ENCODE measurements at places on chromosomes 11 and 22. TPM values are rescaled to one million over a fixed set of nuclear protein-coding genes. Genes with fewer than 3 reads are reported as not detected.
A peak's percentile ranks its signal among the peaks of the same experiment; 100 is the strongest.

GRCh38 chr11:30454111-30454510 lies 131.2 kb downstream of the ARL14EP start:
- DNase-seq: no peak

- no peak for DNase-seq
Measured at GRCh38 chr11:57340039-57340615, 2.0 kb downstream of the P2RX3 start.

DNA sequence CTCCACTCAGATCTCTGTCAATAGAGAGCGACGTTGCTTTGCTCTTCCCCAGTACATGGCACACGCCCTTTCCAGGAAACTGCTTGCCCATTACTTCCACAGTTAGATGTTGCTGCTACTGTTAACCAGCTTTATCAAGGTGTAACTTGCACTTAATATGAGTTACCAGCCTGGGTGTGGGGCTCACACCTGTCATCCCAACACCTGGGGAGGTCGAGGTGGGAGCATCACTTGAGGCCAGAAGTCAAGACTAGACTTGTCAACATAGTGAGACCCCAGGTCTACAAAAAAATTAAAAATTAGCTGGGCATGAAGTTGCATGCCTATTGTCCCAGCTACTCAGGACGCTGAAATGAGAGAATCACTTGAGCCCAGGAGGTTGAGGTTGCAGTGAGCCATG lies 177.1 kb upstream of the B3GAT1 start:
- no peak for DNase-seq

- DNase-seq: peak; percentile 25
Measured at GRCh38 chr22:19886605-19887255, 32.1 kb upstream of the GNB1L start.

GRCh38 chr22:35625763-35626432 lies 8.8 kb upstream of the MB start:
- DNase-seq: no peak

DNA sequence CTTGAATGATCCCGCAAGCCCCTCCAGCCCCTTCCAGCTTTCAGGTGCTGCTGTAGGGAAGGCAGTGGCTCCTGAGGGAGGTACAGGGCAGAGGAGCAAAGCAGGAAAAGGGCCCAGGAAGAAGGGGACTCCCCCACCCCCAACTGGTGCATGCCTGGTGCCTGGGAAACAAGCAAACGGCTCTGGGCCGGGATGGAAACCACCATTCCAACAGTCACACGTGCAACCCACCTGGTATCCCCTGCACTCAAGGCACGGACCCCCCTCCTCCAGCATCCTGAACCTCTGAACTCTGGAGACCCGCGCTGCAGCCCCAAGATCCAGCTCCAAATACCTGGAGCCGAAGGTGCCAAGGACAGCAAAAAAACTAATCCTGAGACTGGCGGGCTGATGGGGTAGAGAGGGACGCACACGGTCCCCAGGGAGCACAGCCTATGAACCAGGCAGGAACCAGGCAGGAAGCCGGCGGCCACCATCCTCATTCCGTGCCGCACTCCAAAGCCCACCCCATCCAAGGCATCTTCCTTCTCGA lies 537 bp downstream of the SCN4B start:
- no peak for DNase-seq

DNA sequence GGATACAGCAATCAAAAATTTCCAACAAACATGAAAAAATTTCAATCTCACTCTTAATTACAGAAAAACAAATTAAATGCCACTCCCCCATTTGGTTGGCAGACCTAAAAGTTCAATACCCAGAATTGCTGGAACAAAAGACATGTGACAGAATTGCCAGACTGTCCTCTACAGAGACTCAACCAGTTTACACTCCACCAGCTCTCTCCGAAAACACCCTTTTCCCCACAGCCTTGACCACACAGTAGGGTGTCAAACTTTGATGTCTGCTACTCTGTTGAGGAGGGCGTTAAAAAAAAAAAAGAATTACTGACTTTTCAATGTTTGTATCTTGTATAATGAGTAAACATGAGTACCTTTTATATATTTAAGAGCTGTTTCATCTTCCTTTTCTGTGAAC lies 44.7 kb upstream of the YPEL1 start:
- no peak for DNase-seq

GRCh38 chr11:10407055-10407454 lies 48.0 kb upstream of the AMPD3 start:
- no peak for DNase-seq

- DNase-seq: no peak
Measured at GRCh38 chr11:114287154-114287553, 9.0 kb upstream of the NNMT start.

GRCh38 chr11:67045314-67045713 lies 11.3 kb upstream of the RHOD start:
- no peak for DNase-seq

DNA sequence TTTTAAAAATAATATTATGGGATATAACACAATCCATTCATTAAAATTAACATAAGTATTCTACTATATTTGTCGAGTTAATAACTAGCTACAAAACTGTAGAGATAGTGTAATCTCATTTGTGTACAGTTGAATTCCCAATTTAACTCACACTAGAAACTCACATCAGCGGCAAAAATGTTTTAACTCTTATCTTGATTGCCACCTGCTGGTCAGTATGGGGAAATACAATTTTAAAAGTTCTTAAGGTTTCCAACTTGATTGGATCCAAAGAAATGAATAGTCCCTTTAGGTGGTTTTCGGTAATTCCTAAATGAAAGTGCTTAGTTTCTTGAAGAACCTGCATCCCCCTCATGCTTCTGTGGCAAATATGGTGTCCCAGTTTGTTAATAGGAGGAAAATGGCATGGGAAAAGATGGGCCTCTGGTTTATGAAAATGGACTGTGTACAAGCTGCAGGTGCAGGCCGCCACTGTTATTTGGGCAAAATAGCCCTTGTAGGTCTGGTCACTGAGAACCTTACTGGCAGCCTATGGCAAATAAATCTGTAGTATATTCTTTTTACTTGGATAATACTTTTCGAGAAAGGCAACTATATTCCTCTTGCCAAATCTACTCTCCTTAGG lies 33.7 kb upstream of the SLC17A6 start:
- no peak for DNase-seq

DNA sequence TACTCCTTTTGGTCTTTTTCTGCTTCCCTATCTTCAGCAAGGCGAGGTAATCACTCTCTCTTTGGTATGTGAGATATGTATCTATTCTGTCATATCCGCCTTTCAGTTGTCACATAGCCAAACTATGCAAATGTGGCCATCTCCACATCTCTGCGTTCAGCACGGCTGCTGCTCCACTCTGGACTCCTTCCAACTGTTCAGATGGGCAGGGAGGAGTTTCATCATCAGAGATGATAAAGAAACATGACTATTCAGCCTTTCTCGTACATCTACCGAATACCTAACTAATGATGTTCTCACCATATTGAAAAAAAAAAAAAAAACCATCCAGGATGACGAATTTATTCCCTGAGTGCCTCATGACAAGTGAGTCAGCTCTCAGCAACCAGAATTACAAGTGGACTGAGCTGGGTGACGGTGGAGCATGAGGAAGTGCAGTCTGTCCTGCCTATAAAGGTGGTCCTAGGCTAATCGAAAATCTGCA lies 899.6 kb downstream of the OPCML start:
- no peak for DNase-seq

WNT11 gene
- 3.4 TPM for total RNA-seq

SYT13 gene
- total RNA-seq: 12.1 TPM

POU2AF2 gene
- total RNA-seq: not detected

IL10RA gene
- 17.6 TPM for total RNA-seq

RFPL1 gene
- not detected for total RNA-seq

MFNG gene
- total RNA-seq: 17.4 TPM

TSPAN18 gene
- total RNA-seq: 152 TPM
